HT1080 (cell line): ENCODE measurements at places on chromosomes 6 and 20. TPM values are rescaled to one million over a fixed set of nuclear protein-coding genes. Genes with fewer than 3 reads are reported as not detected.
A peak's percentile ranks its signal among the peaks of the same experiment; 100 is the strongest.

GRCh38 chr6:135115411-135115810 is 60.8 kb upstream of the HBS1L start:
- no peak for DNase-seq

- DNase-seq = no peak
Measured at GRCh38 chr6:44624226-44624625, 236.7 kb downstream of the CDC5L start.

DNA sequence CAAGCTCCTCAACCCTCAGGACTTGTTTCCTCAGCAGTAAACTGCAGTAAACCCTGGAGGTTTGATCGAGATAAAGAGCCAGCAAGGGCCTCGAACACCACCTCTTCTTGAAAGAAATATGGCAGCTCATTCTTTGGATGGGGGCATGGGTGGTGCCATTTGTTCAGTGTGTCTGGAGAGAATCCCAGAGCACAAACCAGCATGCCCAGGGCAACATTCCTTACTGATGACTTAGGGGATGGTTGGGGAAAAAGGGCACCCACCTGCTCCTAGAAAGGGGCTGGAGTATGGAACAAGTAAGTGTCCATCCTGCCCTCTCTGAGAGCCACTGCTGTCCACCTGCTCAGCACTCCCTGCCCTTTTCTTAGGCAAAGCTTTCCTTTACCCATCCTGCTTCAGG is 31.3 kb upstream of the ZFAND3 start:
- peak; percentile 58 for DNase-seq

Gene PAK5
- total RNA-seq = not detected in 2 replicates

Gene HDGFL1
- not detected in 2 replicates for total RNA-seq

GRCh38 chr6:34633785-34634184 is 62.8 kb downstream of the ILRUN start:
- no peak for DNase-seq

Gene HCRTR2
- total RNA-seq = not detected in 2 replicates

Gene STMND1
- total RNA-seq = not detected in 2 replicates

- no peak for DNase-seq
Measured at GRCh38 chr6:170289951-170290295, 955 bp downstream of the DLL1 start.

GRCh38 chr6:166849749-166850183 is 106.6 kb downstream of the RNASET2 start:
- no peak for DNase-seq

DNA sequence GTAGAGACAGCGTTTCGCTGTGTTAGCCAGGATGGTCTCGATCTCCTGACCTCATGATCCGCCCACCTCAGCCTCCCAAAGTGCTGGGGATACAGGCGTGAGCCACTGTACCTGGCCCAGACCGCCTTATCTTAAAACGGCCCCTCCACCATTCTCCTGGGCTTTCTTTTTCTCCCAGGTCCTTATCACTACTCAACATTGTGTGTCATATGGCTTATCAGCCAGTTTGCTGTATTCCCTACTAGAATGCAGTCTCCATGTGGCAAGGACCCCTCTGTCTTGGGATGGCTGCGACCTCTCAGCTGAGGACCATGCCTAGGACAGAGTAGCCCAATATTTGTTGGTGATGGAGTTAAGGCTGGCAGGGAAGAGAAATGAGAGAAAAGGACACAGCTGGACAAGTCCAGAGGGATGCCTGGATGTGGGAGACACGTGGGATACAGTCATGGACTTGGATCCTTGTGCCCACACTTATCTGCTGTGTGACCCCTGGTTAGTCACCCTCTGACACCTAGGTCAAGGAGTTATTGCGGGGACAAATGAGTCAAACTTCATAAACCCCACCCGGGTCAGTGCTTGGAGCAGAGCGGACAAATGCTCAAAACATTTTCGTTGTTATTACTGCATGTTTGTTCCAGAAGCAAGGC is 24.0 kb downstream of the ADA start:
- DNase-seq = no peak

DNA sequence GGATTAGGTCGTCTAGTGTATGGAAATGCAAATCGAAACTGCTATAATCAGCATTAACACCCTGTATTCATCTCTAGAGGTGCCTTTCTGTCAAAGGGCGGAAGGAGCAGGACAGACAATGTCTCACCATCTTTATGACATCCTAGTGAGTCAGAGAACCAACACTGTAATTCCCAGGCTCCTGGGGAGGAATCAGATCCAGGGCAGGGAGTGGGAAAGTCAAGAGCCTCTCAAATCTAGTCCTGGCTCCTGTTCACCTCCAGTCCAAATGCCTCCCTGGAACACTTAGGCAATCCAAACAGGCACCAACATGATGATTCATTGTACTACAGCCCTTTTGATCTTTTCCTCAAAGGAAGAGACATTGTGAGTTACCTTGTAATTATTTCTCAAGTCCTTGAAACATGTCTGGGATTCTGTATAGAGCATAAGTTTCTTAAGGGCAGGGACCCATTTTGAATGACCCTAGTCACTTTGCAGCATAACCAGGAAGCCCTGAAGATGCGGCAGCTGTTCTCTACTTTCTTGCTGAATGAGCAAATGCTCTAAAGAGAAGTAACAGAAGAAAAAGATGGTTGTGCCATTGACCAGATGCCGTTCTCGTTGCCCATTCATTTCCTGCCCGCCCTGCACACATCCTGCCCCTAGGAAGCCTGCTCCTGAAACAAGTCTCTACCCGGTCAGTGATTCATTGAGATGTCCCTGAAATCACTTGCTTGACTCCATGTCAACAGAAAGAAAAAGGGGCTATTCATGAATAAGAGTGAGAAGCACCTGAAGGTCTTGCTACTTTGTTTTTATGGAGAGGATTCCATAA is 112.8 kb upstream of the JARID2 start:
- DNase-seq = peak; percentile 98

GRCh38 chr6:69894578-69895347 is 28.4 kb downstream of the COL19A1 start:
- peak; percentile 65 for DNase-seq

Gene HLA-DRB1
- not detected in 2 replicates for total RNA-seq

Gene RRAGD
- total RNA-seq = 3.6 and 5.3 TPM in 2 replicates

GRCh38 chr6:27119761-27120160 is 127.7 kb upstream of the PRSS16 start:
- DNase-seq = no peak

Gene OCSTAMP
- total RNA-seq = not detected in 2 replicates

GRCh38 chr6:43009124-43009523 is 4.6 kb downstream of the MEA1 start:
- peak; percentile 21 for DNase-seq

- DNase-seq = no peak
Measured at GRCh38 chr20:62347445-62347844, 19.7 kb downstream of the LAMA5 start.

DNA sequence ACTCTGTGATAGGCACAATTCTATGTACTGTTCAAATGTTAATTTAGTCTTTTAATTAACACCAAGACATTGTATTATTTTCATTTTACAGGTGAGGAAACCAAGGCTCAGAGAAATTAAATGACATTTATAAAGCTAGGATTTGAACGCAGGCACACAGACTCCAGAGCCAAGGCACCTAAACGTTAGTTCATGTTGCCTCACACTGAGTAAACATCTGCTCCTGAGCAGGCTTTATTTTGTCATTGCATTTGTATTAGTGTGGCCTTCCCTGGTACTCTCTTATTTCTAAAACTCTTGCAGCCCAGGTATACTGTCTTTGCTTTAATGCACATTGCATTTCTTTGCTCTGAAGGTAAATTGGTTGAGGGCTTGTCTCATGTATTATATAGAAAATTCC is 263.1 kb upstream of the FLRT3 start:
- no peak for DNase-seq

GRCh38 chr20:46936415-46937156 is 41.9 kb downstream of the EYA2 start:
- DNase-seq = no peak

- DNase-seq = no peak
Measured at GRCh38 chr20:64023361-64024140, 12.4 kb upstream of the C20orf204 start.

- no peak for DNase-seq
Measured at GRCh38 chr6:107106165-107106564, 9.2 kb downstream of the BEND3 start.

GRCh38 chr6:37630281-37630799 is 67.3 kb downstream of the MDGA1 start:
- DNase-seq = peak; percentile 100

Gene CD40
- not detected in 2 replicates for total RNA-seq

DNA sequence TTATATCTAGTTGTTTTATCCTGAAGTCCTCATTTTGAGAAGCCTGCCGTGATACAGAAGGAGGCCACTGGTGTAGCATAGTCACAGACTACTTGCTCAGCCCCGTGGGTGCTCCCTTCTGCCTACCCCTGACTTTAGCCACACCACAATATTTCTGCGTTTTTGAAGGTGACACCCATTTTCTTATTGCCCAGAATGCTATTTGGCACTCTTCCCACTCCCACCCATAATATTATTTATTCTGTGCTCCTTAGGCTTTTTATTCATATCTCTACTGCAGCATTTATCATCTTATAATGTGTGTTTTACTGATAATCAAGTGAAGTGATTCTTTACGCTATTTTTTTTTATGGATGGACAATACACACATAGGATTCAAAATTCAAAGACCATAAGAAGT is 107.3 kb downstream of the OR2B2 start:
- no peak for DNase-seq

Gene MYB
- 0.40 TPM in 2 replicates for total RNA-seq
